Stomach (tissue), 19 donors: ENCODE measurements at places on chromosomes 2 and 18. TPM values are rescaled to one million over a fixed set of nuclear protein-coding genes. Genes with fewer than 3 reads are reported as not detected.

DNA sequence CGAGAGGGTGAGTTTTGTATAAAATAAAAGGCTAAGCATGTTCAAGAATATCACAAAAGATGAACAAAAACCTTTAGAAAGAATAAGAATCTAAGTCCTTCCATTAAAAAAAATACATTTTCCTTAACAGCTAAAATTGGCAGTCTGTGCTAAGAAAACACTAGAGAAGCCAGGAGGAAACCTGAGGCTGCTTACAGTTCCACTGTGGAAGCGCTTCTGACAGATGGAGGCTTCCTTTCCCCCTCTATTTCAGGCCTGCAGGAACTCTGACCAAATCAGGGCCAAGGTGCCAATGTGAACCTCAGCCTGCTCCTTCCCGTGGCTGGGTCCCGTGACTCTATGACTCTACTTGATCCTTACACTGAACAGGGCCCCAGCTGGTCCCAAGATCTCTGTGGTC is 108.1 kb upstream of the ARHGAP28 start:
- no peaks in the 10 kb centered on the region for H3K36me3 ChIP-seq
- H3K27me3 ChIP-seq: no peaks in the 10 kb centered on the region
- H3K27ac ChIP-seq: no peak overlapping the region
- H3K4me3 ChIP-seq: no peak overlapping the region
- peaks cover 16% of the 10 kb centered on the region for H3K4me1 ChIP-seq

DNA sequence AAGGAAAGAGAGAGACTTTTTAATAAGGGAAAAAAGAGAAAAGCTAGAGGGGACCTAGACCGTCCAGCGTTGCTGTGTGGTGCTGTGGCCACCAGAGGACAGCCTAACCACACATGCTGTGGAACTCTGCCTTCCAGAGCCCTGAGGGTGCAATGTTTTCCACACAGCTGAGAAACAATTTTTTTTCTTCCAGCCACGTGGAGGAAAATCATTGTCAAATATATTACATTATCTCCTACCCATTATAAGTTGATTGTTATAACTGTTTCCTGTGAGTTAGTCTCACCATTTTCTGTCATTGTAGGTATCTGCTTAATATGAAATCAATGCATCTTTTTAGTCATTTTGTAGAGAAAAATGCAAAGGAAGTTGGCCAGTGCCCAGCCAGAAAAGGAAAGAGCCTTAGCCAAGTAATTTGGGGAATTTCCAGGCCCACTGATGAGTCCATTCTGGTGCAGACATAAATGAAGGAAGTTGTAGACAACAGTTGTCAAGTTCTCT is 5.9 kb upstream of the MRPL19 start:
- DNase-seq: peak; percentile 89
- no peaks in the 10 kb centered on the region for H3K27me3 ChIP-seq
- H3K4me1 ChIP-seq: no peaks in the 10 kb centered on the region
- H3K36me3 ChIP-seq: no peaks in the 10 kb centered on the region
- H3K4me3 ChIP-seq: no peak overlapping the region

GRCh38 chr2:228847684-228848083 is 423.4 kb downstream of the PID1 start:
- no peaks in the 10 kb centered on the region for H3K27me3 ChIP-seq
- DNase-seq: no peak
- no peaks in the 10 kb centered on the region for H3K4me1 ChIP-seq
- H3K4me3 ChIP-seq: no peak overlapping the region

GRCh38 chr2:47087051-47087450 is 68.1 kb downstream of the STPG4 start:
- peaks cover 38% of the 10 kb centered on the region for H3K4me1 ChIP-seq
- no peak overlapping the region for H3K27ac ChIP-seq
- H3K36me3 ChIP-seq: no peaks in the 10 kb centered on the region
- no peak overlapping the region for H3K4me3 ChIP-seq

DNA sequence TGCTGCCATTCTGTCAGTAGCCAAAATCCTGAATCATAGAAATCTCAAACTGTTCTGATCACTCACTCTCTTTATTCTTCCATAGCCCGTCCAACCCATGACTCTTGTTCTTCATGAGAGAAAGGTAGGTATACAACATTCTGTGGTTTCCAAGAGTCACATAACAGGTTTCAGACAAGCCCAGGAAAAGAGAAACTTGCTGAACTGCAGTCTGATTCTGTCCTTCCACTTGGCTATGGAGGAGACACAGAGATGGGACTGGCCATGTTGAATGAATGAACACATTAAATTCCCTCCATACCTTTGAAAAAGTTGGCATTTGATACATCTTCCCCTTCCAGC is 880.2 kb upstream of the CELF4 start:
- H3K4me1 ChIP-seq: no peaks in the 10 kb centered on the region
- H3K27ac ChIP-seq: no peak overlapping the region
- H3K27me3 ChIP-seq: no peaks in the 10 kb centered on the region
- H3K4me3 ChIP-seq: no peak overlapping the region
- H3K36me3 ChIP-seq: no peaks in the 10 kb centered on the region

GRCh38 chr18:7488571-7488970 is 78.5 kb upstream of the PTPRM start:
- no peaks in the 10 kb centered on the region for H3K36me3 ChIP-seq
- no peak overlapping the region for H3K27ac ChIP-seq
- DNase-seq: no peak

GRCh38 chr2:102418421-102418961 is 4.5 kb upstream of the IL18RAP start:
- peak overlapping the region; percentile 43 for H3K27ac ChIP-seq
- no peaks in the 10 kb centered on the region for H3K4me1 ChIP-seq
- DNase-seq: no peak
- peak overlapping the region; percentile 16 for H3K4me3 ChIP-seq
- H3K36me3 ChIP-seq: no peaks in the 10 kb centered on the region

- H3K27ac ChIP-seq: no peak overlapping the region
- H3K4me1 ChIP-seq: no peaks in the 10 kb centered on the region
- no peaks in the 10 kb centered on the region for H3K27me3 ChIP-seq
- no peak for DNase-seq
Observed at GRCh38 chr18:76679259-76679658, 143.1 kb upstream of the ZNF236 start.

DNA sequence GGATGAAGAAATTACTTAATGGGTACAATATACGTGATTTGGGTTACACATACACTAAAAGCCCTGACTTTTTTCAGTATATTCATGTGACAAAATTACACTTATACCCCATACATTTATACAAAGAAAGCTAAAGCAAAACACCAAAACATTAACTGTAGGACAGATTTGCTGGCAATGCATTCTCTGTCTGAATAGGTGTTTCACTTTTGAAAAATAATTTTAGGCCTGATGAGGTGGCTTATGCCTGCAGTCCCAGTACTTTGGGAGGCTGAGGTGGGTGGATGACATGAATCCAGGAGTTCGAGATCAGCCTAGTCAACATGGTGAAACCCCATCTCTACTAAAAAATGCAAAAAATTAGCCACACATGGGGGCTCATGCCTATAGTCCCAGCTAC is 301.5 kb upstream of the FAM98A start:
- DNase-seq: no peak
- H3K36me3 ChIP-seq: no peaks in the 10 kb centered on the region
- no peak overlapping the region for H3K4me3 ChIP-seq

GRCh38 chr2:9086465-9086864 is 83.0 kb upstream of the MBOAT2 start:
- H3K4me1 ChIP-seq: no peaks in the 10 kb centered on the region
- no peaks in the 10 kb centered on the region for H3K36me3 ChIP-seq
- H3K27me3 ChIP-seq: no peaks in the 10 kb centered on the region
- no peak for DNase-seq
- no peak overlapping the region for H3K27ac ChIP-seq

GRCh38 chr18:55356815-55357214 is 231.2 kb downstream of the TCF4 start:
- H3K27ac ChIP-seq: no peak overlapping the region
- H3K36me3 ChIP-seq: no peaks in the 10 kb centered on the region
- H3K4me3 ChIP-seq: no peak overlapping the region
- DNase-seq: no peak
- no peaks in the 10 kb centered on the region for H3K27me3 ChIP-seq
- H3K4me1 ChIP-seq: no peaks in the 10 kb centered on the region

The TEKT4 gene
- not detected for total RNA-seq

The RAB6C gene
- total RNA-seq: not detected

The VWA3B gene
- total RNA-seq: 134 TPM
